Activated CD4-positive, alpha-beta memory T cell treated with anti-CD3 and anti-CD28 coated beads for 36 hours (primary cell): ENCODE measurements at places on chromosomes 12 and 14. TPM values are rescaled to one million over a fixed set of nuclear protein-coding genes. Genes with fewer than 3 reads are reported as not detected.

CHGA gene
- not detected for total RNA-seq

KRT3 gene
- total RNA-seq, result not detected

GRCh38 chr12:132427174-132427768, 62.7 kb upstream of the FBRSL1 start:
- DNase-seq, result no peak

SLC39A2 gene
- total RNA-seq, result not detected

DNA sequence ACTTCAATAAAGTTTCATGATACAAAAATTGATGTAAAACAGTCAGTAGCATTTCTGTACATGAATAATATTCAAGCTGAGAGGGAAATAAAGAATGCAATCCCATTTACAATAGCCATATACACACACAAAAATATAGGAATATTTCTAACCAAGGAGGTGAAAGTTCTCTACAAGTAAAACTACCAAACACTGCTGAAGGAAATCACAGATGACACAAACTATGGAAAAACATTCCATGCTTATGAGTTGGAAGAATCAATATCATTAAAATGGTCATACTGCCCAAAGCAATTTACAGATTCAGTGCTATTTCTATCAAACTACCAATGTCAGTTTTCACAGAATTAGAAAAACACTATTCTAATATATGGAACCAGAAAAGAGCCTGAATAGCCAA, 272.3 kb downstream of the TMTC2 start:
- no peak for DNase-seq

- DNase-seq, result no peak
Observed at GRCh38 chr14:23535943-23536342, 15.6 kb downstream of the ZFHX2 start.

LPAR5 gene
- total RNA-seq, result 4.8 TPM

SMCO3 gene
- not detected for total RNA-seq

PZP gene
- total RNA-seq, result not detected

DNA sequence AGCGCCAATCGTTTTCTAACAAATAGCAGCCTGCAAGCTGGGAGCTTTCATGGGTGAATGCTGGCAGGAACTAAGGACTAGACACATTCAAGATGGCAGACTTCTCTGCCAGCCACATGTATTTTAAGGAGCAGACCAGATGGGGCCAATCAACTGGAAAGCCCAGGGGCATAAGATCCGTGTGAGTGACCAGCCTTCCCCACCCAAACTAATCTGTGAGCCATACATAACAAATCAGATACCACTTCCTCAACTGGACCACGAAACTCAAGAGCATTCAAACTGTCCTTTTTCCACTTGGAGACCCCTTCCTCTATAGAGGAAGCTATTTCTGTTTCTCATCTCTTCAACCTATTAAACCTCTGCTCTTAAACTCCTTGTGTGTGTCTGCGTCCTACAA, 9.7 kb downstream of the TCL1B start:
- DNase-seq, result no peak

- no peak for DNase-seq
Observed at GRCh38 chr14:42140001-42140400, 533.3 kb downstream of the LRFN5 start.

PRR4 gene
- not detected for total RNA-seq

DNA sequence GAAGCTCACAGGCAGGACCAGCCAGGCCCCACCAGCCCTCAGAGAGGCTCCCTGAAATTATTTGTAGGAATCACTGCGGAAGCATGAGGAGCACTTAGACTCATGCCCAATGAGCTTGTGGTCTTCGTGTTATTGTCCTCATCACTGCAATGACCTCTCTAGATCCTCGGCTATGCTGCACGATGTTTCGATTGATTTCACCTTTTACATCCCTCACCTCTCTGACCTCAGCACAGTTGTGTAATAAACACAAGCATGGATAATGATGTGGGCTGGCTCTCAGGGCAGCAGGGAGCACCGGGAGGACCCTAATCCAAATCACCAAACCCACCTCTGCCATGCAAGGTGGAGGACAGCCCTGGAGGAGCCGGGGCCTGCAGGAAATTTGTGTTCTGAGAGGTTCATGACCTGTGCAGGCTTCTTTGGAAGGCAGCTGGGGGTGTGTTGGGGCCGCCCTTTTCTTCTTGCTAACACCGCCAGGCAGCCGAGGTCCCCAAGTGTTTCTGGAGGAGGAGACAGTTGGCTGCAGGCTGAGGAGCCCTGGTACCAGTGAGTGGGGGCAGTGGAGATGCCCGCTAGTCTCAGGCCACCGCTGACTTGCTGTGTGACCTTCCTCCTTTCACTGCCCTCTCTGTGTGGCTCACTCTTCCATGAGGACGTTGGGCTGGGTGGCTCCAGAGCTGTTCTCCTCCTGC, 29.5 kb upstream of the EML1 start:
- no peak for DNase-seq

DNA sequence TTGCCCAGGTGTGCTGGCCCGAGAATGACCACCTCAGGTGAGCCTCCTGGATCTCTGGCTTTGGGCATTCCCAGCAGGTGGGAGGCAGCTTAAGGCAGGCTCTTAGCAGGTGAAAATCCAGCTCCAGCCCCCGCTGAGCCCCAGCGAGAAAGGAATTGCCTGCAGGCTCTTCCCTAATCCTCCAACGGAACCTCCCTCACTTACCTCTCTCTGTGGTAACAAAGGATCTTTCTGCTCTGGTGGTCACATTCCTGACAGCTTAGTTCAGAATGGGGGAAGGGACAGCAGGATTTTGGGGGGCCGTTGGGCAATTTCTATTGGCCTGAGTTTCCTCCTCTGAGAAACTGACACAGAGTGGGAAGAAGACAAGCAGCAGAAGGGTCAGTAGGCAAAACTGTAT, 116.0 kb upstream of the LHX5 start:
- no peak for DNase-seq

DNA sequence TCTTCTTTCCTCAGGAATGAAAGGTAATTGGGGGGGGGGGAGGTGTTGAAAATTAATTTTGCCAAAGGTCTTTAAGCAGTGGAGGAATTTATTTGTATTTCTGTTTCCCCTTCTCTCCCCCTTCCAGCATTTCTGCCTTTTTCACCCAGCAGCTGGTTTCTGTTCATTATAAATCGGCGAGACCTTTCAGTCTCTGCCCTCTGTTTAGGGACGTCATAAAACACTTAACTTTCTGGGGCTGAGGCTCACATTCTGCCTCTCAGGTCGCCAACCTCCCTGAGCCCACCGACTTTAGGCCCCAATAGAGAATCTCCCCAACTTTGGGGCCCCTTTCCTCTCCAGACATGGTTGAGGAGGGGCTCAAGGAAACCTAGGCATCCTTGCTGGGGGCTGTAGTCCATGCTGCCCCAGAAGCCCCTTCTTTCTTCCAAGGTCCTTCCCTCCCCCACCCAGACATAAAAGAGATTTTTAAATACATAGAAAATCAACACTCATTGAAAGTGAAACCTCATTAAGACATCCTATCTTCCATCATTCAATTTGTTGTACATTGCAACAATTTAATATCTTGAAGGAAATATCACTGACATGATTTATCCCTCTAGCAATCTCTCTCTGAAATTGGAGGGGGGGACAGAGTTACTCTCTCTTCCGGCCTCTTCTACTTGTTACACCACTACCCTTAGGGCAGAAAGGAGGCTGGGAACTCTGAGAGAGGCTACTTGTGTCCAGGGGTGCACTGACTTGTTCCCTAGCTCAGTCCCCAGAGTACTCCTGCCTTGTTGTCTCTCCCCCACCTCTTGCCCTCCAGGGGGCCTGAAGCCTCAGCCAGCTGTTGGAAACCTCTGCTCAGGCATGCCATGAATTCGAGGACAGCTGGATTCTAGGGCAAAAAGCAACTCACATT, 2.5 kb upstream of the HOXC6 start:
- DNase-seq, result no peak

- no peak for DNase-seq
Observed at GRCh38 chr14:99744199-99744872, 48.9 kb upstream of the EML1 start.

GRCh38 chr14:52235434-52235833, 32.1 kb upstream of the PTGDR start:
- DNase-seq, result no peak

RFX4 gene
- total RNA-seq, result not detected

- no peak for DNase-seq
Observed at GRCh38 chr12:119440803-119441360, 106.4 kb downstream of the CCDC60 start.

- no peak for DNase-seq
Observed at GRCh38 chr12:38648813-38649212, 256.6 kb downstream of the CPNE8 start.

DNA sequence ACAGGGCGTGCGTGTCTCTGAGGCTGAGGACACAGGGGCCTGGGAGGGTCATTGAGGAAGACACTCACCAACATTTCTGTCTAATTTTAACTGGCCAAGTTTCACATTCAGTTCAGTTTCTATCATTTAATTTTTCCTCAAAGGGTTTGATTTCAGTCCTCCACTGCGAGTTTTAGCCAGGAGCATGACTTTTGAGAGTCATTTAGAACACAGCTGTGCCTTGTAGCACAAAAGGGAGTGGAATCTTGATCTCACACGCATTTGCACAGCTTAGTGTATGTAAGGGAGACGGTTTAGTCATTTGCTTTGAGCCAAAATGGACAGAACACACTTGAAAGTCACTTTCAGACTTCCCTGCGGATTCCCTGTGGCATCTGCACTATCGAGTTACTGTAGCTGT, 1090.8 kb downstream of the BCL11B start:
- DNase-seq, result no peak

GRCh38 chr12:110687396-110688169, 1.3 kb downstream of the HVCN1 start:
- DNase-seq, result no peak

GRCh38 chr12:131894981-131895639, 688 bp downstream of the ULK1 start:
- DNase-seq, result no peak

POLE2 gene
- total RNA-seq, result 41.3 TPM

GRCh38 chr12:106978035-106978800, 8.7 kb downstream of the MTERF2 start:
- DNase-seq, result no peak

LMBR1L gene
- 59.1 TPM for total RNA-seq

TAS2R10 gene
- not detected for total RNA-seq

IL22 gene
- 6.4 TPM for total RNA-seq

DNA sequence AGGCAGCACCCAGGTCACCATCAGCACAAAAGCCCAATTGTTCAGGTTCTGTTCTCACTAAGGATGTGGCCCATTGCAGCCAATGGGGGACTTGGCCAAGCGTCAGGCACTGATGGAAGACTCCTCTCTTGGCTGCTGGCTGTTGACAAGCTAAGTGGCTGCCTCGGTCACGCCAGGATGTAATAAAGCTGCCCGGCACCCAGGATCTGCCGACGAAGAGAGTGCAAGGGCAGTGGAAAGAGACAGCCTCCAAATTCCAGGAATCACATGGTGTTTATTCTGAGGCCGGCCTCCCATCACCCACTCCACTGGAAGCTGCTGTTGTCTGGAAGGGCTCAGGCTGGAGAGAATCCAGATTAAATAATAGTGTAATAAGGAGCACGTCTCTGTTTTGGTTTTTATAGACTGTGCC, 451.8 kb upstream of the TBX3 start:
- no peak for DNase-seq

- DNase-seq, result no peak
Observed at GRCh38 chr12:131854861-131855476, 26.8 kb downstream of the MMP17 start.

DNA sequence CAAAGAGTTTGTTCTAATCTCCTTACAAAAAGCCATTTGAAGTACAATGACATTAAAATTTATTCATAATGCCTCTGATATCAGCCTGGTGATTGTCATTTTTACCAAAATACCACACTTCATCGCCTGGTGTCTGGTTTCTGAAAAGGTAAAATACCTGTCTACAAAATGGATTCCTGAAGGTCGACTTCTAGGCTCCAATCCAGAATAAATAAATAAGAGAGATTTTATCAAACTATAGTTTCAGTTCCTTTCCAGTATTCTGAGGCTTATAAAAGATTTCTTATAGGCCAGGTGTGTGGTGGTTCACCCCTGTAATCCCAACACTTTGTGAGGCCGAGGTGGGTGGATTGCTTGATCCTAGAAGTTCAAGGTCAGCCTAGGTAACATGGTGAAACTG, 340.7 kb downstream of the SLC16A7 start:
- DNase-seq, result no peak

DNA sequence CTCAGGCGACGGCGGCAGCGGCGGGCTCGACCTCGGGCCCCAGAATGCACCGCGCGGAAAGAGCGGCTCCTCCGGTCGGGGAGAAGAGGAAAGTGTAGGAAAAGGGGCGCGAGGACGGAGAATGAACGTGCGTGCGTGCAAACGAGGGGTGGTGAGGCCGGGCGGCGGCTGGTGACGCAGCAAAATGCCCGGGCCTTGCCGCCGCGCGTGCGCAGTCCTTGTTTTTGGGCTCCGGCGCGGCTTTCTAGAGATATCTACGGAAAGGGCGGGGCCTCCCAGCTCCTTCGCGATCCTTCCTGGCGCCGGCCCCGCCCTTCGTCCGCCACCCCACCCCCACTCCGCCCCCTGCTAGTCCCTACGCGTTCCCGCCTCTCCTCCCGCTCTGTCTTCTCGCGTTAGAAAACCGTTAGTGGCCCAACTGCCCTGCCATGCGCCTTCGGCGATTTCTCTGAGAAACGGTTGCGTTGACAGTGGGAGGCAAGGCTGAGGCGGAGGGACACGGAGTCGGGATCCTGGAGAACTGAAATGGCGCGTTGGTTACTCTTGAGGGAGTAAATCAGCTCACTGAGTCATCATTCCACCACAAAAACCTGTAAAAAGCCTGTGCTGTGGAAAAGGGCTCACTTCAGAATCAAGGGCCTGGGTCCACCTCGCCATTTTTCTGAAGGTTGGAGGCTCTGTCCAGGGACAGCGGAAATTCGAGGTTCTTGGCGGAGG, at the start of gene PTGES3:
Gene PTGES3, minus strand, starts transcription at position 156 of the 717 bp plus-strand sequence. CDS start 285 bp downstream, outside the sequence.
- DNase-seq, result peak; percentile 99

AQP6 gene
- not detected for total RNA-seq

DNA sequence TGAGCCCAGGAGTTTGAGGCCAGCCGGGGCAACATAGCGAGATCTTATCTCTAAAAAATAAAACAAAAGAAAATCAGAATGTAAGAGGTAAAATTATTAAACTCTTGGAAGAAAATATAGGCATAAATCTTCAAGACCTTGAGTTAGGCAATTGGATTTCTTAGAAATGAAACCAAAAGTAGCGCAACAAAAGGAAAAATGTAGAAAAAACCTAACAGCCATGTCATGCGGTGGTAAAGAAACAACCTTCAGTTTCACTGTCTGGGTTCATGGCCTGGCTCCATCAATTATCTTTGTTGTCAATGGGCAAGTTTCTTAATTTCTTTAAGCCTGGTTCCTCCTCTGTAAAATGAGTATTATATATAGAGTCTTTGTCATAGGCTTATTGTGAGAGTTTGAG, 5.6 kb upstream of the GCH1 start:
- no peak for DNase-seq

MYF5 gene
- total RNA-seq, result not detected
